Stimulated activated CD8-positive, alpha-beta memory T cell treated with anti-CD3 and anti-CD28 coated beads, Interleukin-4, amount 100 ng/mL, for 24 hours (primary cell): ENCODE measurements at places on chromosomes 13 and 19.

DNA sequence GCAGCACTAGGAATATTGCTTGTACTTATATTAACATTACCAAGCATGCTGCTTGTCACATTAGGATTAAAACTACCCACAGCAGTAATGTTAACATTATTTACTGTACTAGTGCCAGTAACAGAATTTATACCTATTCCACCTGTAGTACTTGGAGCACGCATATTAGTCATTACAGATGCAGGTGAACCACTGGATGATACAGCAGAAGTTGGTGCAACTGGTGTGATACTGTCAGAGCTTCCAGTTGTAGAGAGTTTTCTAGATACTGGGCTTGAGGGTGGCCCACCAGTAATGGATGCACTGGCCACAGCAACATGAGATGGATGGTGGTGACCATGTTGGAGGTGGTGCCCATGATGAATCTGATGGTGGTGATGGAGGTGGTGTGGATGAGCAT is 1.1 kb downstream of the TSC22D1 start:
- DNase-seq = no peak

GRCh38 chr19:29454109-29454508 is 71.7 kb upstream of the VSTM2B start:
- DNase-seq = no peak

- no peak for DNase-seq
These were observed 1525.4 kb downstream of the SLITRK1 start for GRCh38 chr13:82356667-82357410.

GRCh38 chr19:18193388-18194180 is 566 bp downstream of the MPV17L2 start:
- DNase-seq = no peak

DNA sequence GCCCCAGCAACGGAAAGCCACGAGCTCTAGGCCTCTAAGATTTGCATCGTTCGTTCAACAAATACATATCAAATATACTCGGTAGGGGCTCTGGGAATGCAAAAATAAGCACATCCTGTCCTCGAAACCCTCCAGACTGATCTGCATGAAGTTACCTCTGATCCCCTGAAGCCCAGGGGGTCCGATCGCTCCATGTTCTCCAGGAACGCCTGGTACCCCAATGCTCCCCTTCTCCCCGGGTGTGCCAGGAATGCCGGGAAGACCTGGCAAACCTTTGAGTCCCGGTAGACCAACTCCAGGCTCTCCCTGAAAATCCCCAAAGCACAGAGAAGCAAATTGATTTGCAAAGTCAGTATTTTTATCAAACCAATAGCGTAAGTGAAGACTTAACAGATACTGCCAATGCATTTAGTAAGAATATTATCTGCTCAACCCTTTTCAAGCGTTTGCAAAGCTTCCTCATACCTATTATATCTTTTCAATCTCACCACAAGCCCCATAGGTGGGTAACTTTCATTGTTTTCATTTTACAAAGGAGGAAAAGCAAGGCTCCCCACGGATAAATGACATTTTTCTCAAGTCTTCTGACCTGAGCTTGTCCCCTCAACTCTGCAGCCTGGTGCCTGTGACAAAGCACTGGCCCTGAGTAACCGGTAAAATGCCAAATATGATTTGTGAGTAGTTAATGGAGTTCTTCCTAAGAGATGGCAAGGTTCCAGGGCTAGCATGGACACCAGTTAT is 127.7 kb downstream of the COL4A1 start:
- DNase-seq = no peak

GRCh38 chr13:98571955-98572662 is 4.8 kb downstream of the STK24 start:
- no peak for DNase-seq

DNA sequence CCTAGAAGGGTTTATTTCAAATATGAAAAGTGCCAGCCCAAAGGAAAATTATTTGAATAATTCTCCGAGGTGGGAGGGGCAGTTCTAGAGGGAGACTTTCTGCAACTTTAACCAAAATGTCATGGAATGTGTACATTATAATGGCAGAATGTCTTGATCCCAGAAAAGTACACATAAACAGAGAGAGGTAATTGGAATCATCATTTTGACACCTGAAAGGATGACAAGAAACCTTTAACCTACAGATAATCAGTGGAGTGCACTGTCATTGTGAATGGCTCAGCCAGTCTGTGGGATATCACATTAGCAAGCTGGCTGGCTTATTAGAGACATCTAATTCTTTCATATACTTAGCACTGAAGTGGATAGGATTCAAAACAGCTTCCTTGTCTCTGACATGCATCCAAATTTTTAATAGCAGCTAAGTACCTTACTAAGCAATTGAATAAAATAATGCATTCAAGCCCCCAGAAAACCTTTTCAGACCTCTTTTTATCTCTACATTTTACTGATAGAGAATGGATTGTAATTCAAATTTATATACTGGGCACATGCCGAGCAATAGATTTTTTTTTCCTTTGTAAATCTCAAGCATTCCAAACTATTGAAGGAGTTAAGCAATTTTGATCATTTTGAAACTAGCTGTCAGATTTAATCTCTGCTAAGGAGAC is 468.6 kb downstream of the COG6 start:
- DNase-seq = no peak

GRCh38 chr19:41298348-41298964 is 11.5 kb upstream of the CCDC97 start:
- no peak for DNase-seq

GRCh38 chr13:33410619-33411018 is 125.1 kb upstream of the STARD13 start:
- DNase-seq = no peak

GRCh38 chr13:113736258-113736731 is 22.7 kb upstream of the TMEM255B start:
- no peak for DNase-seq

GRCh38 chr19:29499261-29499920 is 26.4 kb upstream of the VSTM2B start:
- DNase-seq = no peak

DNA sequence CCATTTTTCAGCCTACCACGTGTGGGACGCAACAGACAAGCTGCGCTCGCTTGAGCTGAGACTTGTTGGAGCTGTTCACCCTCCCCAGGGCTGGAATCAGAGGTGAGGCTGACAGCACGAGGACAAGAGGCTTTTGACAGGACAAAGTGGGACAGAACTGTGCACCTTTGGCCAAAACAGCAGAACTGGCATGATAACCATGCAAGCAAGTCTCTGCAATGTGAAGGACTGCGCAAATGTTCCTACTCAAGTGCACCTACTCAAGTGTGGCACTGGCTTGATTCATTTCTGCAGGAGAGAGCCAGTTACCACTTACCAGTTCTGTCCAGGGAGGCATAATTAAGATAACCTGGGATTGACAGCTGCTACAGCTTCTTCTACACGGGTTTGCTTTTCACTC is 62.2 kb upstream of the TM9SF2 start:
- no peak for DNase-seq

DNA sequence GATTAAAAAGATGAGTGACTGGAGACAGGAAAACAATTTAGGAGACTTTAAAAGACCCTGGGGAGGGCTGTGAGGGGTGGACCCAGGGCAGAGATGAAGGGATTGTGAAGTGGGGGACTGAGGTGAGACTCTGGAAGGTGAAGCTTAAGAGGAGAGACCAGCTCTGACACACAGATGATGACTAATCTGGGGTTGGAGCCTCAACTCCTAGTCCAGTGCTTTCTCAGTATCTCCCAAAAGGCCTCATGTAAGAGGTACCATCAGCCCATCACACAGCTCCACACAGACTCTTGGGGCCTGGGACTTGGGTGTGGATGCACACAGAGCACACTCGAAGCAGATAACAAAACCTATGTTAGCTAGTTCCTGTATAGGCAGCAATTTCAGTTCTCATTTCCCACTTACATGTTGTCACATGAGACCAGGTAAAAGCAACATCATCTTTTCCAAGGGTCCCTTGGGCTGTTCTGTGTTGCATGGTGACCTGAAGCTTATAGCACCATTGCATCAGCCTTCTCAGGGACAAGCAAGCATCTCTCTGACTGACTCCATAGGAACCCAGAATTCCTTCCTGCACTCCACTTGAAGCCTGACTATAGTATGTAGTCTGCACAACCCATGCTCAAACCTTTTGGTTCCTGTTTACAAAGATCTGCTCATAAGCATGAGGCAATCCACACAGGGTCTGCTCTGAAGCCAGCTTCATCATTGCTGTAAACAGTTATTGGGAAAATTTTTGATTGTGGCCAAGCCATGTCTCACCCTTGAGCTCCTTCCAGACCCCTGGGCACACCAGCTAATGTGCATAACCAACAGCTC is 88.6 kb upstream of the MYCBP2 start:
- no peak for DNase-seq

DNA sequence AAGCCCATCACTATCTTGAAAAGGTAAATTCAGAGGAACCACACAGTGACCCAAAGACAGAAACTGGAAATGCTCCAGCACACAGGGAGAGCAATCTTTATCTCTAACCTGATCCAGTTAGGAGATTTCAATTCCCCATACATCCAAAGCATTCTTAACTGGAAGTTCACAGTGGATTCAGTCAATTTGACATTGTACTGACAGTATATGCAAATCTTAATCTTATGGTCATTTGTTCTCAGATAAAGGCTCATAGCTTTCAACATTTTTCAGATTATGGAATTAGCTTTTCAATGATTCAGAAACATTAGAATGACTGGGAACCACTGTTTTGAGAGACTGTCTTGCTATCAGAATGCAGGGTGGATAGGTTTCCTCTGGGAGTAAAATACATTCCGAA is 1455.6 kb downstream of the OLFM4 start:
- no peak for DNase-seq

GRCh38 chr13:48210178-48210577 is 22.8 kb upstream of the ITM2B start:
- no peak for DNase-seq

- no peak for DNase-seq
These were observed 70.0 kb downstream of the CHST8 start for GRCh38 chr19:33691736-33692135.

DNA sequence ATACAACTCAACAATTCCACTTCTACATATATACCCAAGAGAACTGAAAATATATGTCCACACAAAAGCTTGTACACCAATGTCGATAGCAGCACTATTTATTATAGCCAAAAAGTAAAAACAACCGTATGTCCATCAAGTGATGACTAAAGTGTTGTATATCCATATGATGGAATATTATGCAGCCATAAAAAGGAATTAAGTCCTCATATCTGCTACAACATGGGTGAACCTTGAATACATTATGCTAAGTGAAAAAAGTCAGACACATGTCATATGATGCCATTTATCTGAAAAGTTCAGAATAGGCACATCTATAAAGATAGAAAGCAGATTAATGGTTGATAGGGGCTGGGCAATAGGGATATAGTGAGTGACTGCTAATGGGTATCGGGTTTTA is 204.5 kb downstream of the KCNRG start:
- DNase-seq = no peak

GRCh38 chr13:40818926-40819325 is 29.5 kb downstream of the SLC25A15 start:
- no peak for DNase-seq

GRCh38 chr13:71148396-71148795 is 718.6 kb downstream of the DACH1 start:
- DNase-seq = no peak

GRCh38 chr13:29481603-29482002 is 113.9 kb downstream of the SLC7A1 start:
- no peak for DNase-seq

GRCh38 chr13:98575904-98576199 is 1.1 kb downstream of the STK24 start:
- no peak for DNase-seq

DNA sequence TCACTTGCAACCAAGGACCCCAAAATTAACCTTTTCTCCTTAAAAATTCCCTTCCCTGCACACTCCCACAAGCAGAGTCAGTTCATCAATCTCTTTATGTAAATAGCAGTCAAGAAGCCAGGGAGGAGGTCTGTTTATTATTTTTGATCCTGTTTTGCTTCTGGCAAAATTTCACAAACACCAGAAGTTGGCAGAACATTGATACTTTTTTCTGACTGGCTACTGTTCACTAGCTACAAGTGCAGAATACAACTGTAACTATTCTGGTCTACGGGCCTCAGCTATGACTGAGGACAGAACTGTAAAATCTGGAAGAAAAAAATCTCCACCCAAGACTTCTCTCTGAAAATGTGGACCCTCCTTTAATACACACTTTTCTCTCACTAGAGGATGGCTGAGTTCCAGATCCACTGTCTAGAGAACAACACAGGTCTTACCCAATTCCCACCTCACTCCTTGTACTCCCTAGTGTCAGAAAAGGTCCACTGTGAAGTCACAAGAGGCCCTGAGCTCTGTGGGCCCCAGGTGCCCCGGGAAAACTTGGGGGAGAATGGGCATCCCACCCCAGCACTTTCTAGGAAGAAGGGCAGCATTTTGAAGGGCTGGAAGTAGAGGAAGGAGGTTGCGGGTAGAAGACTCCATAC is 14.5 kb downstream of the STARD13 start:
- no peak for DNase-seq

GRCh38 chr13:26254583-26255111 is 718 bp downstream of the CDK8 start:
- peak; percentile 10 for DNase-seq

DNA sequence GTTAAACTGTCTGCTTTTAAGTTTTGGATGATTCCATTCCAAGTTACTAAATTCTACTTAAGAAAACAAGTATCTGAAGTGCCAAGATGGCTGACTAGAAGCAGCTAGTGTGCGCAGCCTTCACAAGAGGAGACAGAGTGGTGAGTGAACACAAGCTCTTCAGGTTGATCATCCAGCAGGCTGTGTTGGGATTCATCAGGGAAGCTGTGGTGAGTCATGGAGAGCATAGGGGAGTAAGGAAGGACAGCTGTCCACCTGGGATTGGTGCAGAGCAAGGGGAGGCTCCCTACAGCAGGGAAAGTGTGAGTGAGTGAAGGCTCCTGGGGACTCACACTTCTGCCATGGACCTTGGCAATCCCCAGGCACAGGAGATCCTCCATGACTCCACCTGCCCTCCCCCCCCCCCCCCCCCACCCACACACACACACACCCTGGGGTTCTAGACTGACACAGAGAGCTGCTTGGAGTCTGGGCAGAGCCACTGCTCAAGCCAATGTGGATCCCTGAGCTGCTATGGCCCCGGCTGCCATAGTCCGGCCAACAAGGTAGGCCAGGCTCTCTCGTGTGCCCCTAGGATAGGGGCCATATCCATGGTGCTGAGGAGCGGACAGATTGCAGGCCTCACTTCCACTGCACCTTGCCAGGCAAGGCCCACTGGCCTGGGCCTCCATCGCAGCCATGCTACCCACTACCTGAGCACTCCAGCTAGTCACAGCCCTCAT is 23.5 kb downstream of the SLC25A15 start:
- no peak for DNase-seq

DNA sequence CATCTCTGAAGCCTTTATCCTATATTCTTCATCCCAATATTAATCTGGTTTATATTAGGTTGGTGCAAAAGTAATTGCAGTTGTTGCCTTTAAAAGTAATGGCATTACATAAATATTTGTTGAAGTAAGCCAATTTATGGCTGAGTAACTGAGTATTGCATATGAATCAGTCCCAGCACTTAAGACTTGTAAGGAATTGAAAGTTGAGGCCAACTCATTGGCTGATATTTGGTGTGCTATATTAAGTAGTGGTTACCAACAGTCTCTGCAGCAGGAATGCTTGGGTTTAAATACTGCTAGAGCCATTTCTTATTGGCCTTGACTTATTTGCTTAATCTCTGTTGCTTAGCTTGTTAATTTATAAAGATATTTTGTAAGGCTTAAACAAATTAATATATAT is 460.7 kb downstream of the GPC6 start:
- no peak for DNase-seq
